Activated naive CD8-positive, alpha-beta T cell treated with anti-CD3 and anti-CD28 coated beads, Interleukin-2, amount 10 ng/mL, durations not matched to agents 7 days and 5 days (primary cell): ENCODE measurements at places on chromosomes 5 and 9.

- H3K4me1 ChIP-seq = no peaks in the 10 kb centered on the region
- DNase-seq = no peak
- no peaks in the 10 kb centered on the region for H3K36me3 ChIP-seq
- no peak overlapping the region for H3K27ac ChIP-seq
- H3K27me3 ChIP-seq = no peaks in the 10 kb centered on the region
Observed at GRCh38 chr9:29297592-29297991, 1724.3 kb upstream of the C9orf72 start.

DNA sequence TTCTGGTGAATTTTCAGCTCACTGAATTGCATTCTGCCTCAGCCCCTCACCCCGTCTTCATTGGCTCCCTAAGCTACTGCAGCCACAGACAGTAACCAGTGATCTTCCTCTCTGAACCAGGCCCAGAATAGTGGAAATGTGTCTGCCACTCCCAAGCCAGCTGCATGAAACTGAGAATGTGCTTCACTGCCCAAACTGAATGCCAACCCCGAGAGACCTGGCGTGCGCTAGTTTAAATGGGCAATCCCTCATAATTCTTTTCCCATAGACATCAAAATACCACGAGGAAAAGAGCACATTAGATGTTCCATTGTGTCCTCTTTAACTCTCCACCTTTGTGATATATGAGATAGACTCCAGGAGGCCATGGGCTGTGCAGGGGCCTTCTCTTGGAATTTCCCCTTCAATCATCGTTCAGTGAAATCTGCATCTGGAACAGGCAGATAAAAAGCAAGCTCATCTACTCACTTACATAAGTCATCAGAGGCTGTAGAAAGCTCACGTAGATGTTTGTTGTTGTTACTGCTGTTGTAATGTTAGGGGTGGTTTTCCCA lies 320.2 kb downstream of the NFIB start:
- H3K27me3 ChIP-seq = no peaks in the 10 kb centered on the region
- no peak overlapping the region for H3K27ac ChIP-seq
- no peak for DNase-seq
- H3K36me3 ChIP-seq = no peaks in the 10 kb centered on the region

GRCh38 chr9:127161081-127161624 lies 38.7 kb upstream of the ANGPTL2 start:
- no peaks in the 10 kb centered on the region for H3K36me3 ChIP-seq
- H3K27me3 ChIP-seq = peaks cover 10% of the 10 kb centered on the region
- peak; percentile 10 for DNase-seq
- H3K27ac ChIP-seq = no peak overlapping the region
- H3K4me1 ChIP-seq = peaks cover 14% of the 10 kb centered on the region

DNA sequence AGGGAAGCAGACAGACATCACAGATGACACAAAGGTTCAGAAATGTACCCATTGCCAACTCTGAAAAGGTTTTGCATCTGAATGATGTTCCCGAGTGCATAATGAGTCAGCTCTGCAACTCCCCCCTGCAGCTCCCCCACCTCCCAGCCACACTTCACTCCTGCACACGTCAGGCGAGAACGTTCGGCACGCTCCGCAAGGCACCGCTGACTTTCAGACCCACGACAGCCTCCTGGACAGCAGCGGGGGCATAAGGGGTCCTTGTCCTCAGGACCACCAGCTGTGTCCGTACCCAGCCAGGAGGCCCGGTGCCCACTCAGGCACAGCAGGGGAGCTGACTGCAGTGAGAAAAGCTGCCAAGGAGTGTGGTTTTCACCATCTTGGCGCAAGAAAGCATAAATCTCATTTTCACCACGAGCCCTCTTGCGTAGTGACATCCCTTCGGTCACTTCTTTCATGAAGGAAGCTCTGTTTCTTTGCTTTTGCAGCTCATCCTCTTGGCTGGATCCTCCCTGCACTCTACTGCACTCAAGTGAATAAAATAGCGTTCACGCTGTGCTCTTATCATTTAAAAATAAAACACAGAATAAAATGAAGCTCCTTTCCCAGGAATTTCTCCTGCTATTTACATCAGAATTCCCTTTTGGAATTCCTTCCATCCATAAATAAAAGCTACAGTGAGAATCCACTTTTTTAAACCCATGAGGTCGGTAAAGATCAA lies 9.9 kb downstream of the GFPT2 start:
- no peak for DNase-seq
- no peaks in the 10 kb centered on the region for H3K36me3 ChIP-seq
- H3K4me3 ChIP-seq = no peak overlapping the region
- H3K27me3 ChIP-seq = peaks cover 14% of the 10 kb centered on the region

GRCh38 chr5:14495301-14495700 lies 86.3 kb upstream of the OTULINL start:
- DNase-seq = no peak
- no peak overlapping the region for H3K4me3 ChIP-seq
- H3K36me3 ChIP-seq = peaks cover 7% of the 10 kb centered on the region
- H3K4me1 ChIP-seq = peaks cover 11% of the 10 kb centered on the region
- H3K27ac ChIP-seq = no peak overlapping the region

DNA sequence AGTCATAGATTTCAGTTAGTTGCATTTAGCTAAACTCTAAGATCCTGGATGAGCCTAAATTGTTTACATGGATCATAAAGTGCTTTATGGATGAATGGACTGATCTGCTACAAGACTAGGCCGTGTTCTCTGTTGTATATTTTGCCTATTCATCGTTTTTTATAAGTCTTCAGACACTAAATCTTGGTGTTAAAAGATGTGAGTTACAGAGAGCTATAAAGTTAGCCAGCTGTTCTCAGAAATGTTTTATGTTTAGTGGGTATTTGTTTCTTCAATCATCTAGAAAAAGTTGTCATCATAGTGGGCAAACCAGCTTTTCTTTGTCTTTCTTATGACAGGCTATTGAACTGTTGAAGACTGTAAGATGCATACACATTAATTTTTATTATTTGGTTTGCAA lies 585.8 kb upstream of the SEMA6A start:
- H3K4me1 ChIP-seq = no peaks in the 10 kb centered on the region
- no peaks in the 10 kb centered on the region for H3K36me3 ChIP-seq
- no peaks in the 10 kb centered on the region for H3K27me3 ChIP-seq
- no peak overlapping the region for H3K4me3 ChIP-seq
- no peak overlapping the region for H3K27ac ChIP-seq

- H3K4me1 ChIP-seq = peaks cover 40% of the 10 kb centered on the region
- no peak for DNase-seq
- no peak overlapping the region for H3K27ac ChIP-seq
- peaks cover 14% of the 10 kb centered on the region for H3K36me3 ChIP-seq
Observed at GRCh38 chr5:172768573-172769341, 2.2 kb downstream of the DUSP1 start.

DNA sequence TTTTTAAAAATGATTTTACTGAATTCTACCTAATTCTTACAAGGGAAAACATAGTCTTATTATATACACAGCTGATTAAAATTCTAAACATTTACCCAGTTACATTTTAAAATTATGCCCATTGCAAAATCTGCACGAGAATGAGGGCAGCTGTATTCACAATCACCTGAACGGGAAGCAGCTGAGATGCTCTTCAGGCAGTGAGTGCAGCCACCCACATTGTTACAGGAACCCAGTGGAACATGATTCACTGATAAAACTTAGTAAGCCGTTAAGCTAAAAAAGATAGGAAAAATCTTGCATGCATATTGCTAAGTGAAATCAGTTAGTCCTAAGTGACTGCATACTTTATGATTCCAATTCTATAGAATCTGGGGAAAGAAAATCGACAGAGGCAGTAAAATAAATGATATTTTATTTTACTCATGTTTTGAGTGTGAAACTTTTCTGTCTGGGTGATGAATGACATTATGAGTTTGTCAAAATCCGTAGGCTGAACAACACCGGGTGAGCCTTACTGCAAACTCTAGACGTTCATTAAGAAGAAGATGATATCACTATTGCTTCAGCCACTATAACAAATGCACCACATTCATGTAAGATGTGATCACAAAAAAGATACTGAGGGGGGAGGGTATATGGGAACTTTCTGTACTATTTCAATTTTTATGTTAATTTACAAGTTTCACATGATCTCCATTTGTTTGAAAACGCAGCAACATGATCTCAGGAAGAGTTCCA lies 39.1 kb upstream of the FLT4 start:
- peaks cover 37% of the 10 kb centered on the region for H3K4me1 ChIP-seq
- H3K36me3 ChIP-seq = peaks cover 1% of the 10 kb centered on the region
- H3K27me3 ChIP-seq = peaks cover 5% of the 10 kb centered on the region

GRCh38 chr5:111472096-111472495 lies 40.2 kb downstream of the STARD4 start:
- no peak for DNase-seq
- no peak overlapping the region for H3K4me3 ChIP-seq
- H3K36me3 ChIP-seq = peaks cover 18% of the 10 kb centered on the region

GRCh38 chr5:177440990-177441780 lies 5.4 kb upstream of the PRR7 start:
- DNase-seq = no peak
- no peaks in the 10 kb centered on the region for H3K27me3 ChIP-seq

DNA sequence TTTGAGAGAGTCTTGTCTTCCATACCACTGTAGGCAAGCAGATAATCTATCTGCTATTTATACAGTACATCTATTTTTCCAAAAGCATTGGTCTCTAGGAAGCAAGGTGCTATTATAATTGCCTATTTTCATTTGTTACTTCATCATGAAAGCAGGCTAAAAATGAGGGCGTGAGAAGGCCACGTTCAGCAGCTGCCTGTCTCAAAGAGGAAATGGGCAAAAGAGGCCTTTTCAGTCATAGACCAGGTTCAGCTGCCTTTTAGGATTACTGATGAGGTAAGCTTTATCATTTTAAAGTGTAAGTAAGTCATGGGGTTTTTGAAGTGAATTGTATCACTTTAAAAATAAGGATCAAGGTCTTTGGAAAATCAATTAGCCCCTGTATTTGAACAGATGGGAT lies 1091.1 kb upstream of the DMAC1 start:
- no peaks in the 10 kb centered on the region for H3K4me1 ChIP-seq
- no peak overlapping the region for H3K4me3 ChIP-seq
- no peak overlapping the region for H3K27ac ChIP-seq
- H3K27me3 ChIP-seq = no peaks in the 10 kb centered on the region
- DNase-seq = no peak
- no peaks in the 10 kb centered on the region for H3K36me3 ChIP-seq

- no peaks in the 10 kb centered on the region for H3K27me3 ChIP-seq
- H3K36me3 ChIP-seq = no peaks in the 10 kb centered on the region
- no peak for DNase-seq
Observed at GRCh38 chr5:34699155-34700077, 43.3 kb downstream of the RAI14 start.

DNA sequence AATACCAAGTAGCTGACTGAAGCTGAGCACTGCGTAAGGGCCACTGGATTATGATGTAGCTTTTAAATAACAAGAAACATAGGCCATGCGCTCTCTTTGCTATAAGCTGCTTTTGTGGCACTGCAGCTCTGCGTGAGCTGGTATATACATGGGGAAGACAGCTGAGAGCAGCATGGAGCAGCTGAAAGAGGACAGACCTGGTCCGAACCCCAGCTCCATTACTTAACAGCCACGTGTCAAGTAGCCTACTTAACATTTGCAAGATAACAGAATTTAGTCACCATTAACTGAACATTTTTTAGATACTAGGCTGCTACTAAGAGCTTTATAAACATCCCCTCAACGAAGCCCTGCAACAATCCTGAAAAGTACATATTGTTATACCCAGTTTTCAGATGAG lies 69.3 kb downstream of the PTPN3 start:
- DNase-seq = no peak
- H3K4me3 ChIP-seq = no peak overlapping the region
- H3K27ac ChIP-seq = no peak overlapping the region
- no peaks in the 10 kb centered on the region for H3K36me3 ChIP-seq
- H3K4me1 ChIP-seq = no peaks in the 10 kb centered on the region

- no peaks in the 10 kb centered on the region for H3K4me1 ChIP-seq
- H3K27me3 ChIP-seq = no peaks in the 10 kb centered on the region
- H3K27ac ChIP-seq = no peak overlapping the region
- DNase-seq = no peak
Observed at GRCh38 chr9:17018540-17019196, 116.2 kb upstream of the CNTLN start.

GRCh38 chr5:67291066-67291465 lies 94.5 kb upstream of the CD180 start:
- no peak for DNase-seq
- no peak overlapping the region for H3K27ac ChIP-seq
- H3K36me3 ChIP-seq = no peaks in the 10 kb centered on the region
- H3K4me3 ChIP-seq = no peak overlapping the region

DNA sequence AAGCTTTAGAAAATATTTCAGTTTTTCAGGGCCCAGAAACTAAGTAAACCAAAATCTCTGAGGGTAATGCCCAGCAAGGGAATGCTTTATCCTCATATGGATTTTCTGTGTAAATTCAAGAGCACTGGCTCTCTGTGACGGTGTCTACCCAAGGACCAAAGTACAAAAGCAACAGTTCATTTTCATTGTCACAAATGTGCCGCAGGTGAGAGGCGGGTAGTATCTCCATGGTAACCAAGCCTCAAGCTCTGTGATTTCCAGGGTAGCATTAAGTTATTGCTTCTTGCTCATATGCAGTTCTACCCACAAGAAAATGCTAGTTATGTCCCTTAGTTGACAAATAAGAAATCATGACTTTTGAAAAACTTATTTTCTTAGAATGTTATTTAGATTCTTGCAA lies 164.3 kb downstream of the MTRR start:
- no peak for DNase-seq
- H3K4me3 ChIP-seq = no peak overlapping the region
- H3K27me3 ChIP-seq = peaks cover 2% of the 10 kb centered on the region
- no peaks in the 10 kb centered on the region for H3K4me1 ChIP-seq
- no peaks in the 10 kb centered on the region for H3K36me3 ChIP-seq
- no peak overlapping the region for H3K27ac ChIP-seq

- DNase-seq = no peak
- H3K27me3 ChIP-seq = no peaks in the 10 kb centered on the region
- no peaks in the 10 kb centered on the region for H3K4me1 ChIP-seq
- no peaks in the 10 kb centered on the region for H3K36me3 ChIP-seq
Observed at GRCh38 chr5:11426442-11426841, 477.8 kb downstream of the CTNND2 start.

DNA sequence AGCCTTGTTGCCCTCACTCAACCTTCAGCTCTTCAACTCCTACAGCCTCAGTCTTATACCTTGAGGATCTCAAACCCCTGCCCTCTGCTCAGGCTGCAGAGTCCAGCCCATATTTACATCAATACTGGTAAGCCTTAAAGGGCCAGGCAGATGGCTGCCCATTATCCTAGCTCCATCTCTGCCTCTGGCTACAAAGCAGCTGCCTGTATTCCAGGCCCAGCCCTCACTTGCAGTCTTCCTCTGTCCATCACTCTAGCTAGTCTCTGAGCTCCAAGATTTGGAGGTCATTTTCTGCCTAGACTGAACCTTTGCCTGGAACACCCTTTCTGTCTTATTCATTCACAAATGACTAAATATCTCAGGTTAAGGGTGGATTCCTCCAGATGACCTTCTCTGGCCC lies 50.2 kb upstream of the GALNT10 start:
- H3K4me3 ChIP-seq = no peak overlapping the region
- H3K36me3 ChIP-seq = no peaks in the 10 kb centered on the region
- H3K4me1 ChIP-seq = no peaks in the 10 kb centered on the region
- peaks cover 7% of the 10 kb centered on the region for H3K27me3 ChIP-seq
- H3K27ac ChIP-seq = no peak overlapping the region
- no peak for DNase-seq

GRCh38 chr9:31597977-31598376 lies 786.5 kb upstream of the ACO1 start:
- H3K27me3 ChIP-seq = no peaks in the 10 kb centered on the region
- no peaks in the 10 kb centered on the region for H3K36me3 ChIP-seq
- H3K27ac ChIP-seq = no peak overlapping the region
- no peak overlapping the region for H3K4me3 ChIP-seq
- no peak for DNase-seq

- no peaks in the 10 kb centered on the region for H3K36me3 ChIP-seq
- no peaks in the 10 kb centered on the region for H3K27me3 ChIP-seq
- no peak for DNase-seq
- no peak overlapping the region for H3K27ac ChIP-seq
- H3K4me3 ChIP-seq = no peak overlapping the region
- H3K4me1 ChIP-seq = no peaks in the 10 kb centered on the region
Observed at GRCh38 chr9:23659346-23660006, 166.6 kb downstream of the ELAVL2 start.
